M059J (cell line): ENCODE measurements at places on chromosomes 5 and 9. TPM values are rescaled to one million over a fixed set of nuclear protein-coding genes. Genes with fewer than 3 reads are reported as not detected.

SIT1 gene
- total RNA-seq = not detected in 2 replicates

ASPN gene
- total RNA-seq = 0.07 TPM in 1 of 2 replicates, not detected in the other

MCC gene
- 1.9 and 4.6 TPM in 2 replicates for total RNA-seq

GLDC gene
- 0.39 and 1.1 TPM in 2 replicates for total RNA-seq

GRM6 gene
- not detected in 2 replicates for total RNA-seq

GRCh38 chr5:73354406-73354805 lies 94.2 kb downstream of the FOXD1 start:
- DNase-seq = no peak

- DNase-seq = no peak
Measured at GRCh38 chr5:163161512-163161911, 275.9 kb upstream of the CCNG1 start.

GRCh38 chr9:108860354-108860753 lies 1.7 kb upstream of the ACTL7A start:
- no peak for DNase-seq

DNA sequence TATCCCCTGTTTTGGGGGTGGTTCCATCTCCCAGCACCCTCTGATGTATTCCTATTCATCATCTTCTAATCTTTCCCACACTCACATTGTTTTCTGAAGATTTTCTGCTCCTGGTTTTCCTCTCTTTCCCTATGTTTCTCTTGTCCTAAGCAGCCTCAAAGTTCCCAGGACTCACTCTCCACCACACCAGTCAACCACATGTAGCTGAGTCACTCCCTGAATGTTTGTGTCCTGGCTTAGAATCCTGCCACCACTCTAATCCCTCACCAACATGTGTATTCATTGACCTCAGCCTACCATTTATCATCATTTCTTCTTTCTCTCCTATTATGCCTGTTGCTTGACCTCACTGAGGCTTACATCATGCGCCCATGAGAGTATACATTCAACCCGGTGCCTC lies 282.4 kb upstream of the ADAMTS16 start:
- DNase-seq = peak; percentile 18
